ENCODE measurements at places on chromosomes 4 and X.

DNA sequence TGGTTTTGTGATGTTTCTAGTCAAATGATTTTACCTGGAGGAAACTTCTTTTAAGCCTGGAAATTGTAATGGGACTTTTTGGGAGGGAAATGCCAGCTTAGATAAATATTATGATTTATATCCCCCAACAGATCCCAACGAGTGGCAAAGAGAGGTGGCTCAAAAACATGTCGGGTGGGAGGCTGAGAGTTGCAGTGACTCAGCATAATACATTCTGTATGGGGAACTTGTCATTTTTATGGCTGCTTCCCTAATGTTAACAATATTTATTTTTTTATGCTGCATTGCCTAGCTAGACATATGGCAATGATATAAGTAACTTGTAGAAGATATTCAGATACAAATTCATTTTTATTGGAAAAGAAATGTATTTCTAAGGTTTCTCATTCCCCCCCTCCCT lies 219.0 kb downstream of the ARHGAP10 start:
- DNase-seq: no peak

GRCh38 chr4:107468812-107469211 lies 251.2 kb downstream of the PAPSS1 start:
- no peak for DNase-seq

DNA sequence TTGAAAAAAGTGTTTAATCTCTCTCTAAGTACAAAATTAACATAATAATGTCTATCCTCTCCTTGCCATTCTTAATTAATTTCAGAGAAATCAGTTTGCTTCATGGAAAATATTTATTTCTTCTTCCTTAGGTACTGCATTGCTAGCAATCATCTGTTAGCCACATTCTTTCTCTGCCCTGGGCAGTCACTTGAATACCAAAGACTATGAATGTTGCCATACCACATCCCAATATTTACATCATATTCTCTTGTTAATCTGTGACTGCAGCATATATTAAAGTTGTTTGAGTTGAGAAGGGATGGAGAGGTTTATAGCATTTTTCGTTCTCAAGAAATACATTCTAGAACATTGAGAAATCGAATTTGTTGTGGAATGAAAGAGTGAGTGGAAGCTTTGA lies 672.8 kb downstream of the PCDH7 start:
- no peak for DNase-seq

- no peak for DNase-seq
Measured at GRCh38 chr4:160235285-160235684, 1132.4 kb downstream of the RAPGEF2 start.

DNA sequence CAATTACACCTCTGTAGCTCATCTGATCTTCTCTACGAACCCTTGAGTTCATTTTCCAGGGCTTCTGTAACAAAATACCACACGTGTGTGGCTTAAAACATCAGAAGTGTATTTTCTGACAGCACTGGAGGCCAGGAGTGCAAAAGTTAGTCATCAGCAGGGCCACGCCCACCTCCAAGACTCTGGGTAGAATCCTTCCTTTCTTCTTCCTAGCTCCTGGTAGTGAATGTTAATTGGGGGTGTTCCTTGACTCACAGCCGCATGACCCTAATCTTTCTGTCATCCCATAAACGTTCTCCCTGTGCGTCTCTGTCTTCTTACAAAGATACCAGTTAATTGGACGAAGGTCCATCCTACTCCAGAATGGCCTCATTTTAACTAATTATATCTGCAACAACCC lies 115.0 kb downstream of the TRIML1 start:
- no peak for DNase-seq

DNA sequence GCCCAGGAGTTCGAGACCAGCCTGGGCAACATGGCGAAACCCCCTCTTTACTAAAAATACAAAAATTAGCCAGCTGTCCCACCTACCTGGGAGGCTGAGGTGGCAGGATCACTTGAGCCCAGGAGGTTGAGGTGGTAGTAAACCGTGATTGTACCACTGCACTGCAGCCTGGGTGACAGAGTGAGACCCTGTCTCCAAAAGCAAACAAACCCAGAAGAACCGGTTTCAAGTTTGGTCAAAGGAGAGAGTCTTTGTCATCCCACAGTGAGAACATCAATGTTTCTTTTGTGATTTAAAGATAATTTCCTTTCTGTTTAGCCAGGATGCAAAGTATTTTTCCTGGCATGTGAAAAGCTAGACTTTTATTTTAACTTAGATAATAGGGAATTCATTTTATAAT lies 26.7 kb downstream of the PDK3 start:
- no peak for DNase-seq

GRCh38 chrX:63743596-63743995 lies 41.4 kb downstream of the ARHGEF9 start:
- DNase-seq: no peak

DNA sequence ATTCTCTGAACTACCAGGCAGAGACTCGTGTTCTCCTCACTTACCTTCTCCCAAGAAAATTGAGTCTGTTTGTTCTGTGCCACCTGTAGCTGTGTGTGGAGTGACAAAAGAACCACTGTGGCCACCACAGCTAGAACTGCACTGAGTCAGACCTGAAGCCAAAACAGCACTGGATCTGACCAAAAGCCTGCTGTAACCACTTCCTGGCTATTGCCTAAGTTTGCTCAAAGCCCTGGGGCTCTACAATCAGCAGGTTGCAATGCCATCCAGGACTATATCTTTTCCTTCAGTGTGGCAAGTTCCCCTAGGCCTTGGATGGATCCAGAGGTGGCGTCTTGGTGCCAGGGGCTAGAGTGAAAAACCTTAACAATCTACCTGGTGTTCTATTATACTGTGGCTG lies 449.1 kb downstream of the FAM133A start:
- no peak for DNase-seq

- no peak for DNase-seq
Measured at GRCh38 chr4:576991-577498, 950 bp upstream of the TMEM271 start.

DNA sequence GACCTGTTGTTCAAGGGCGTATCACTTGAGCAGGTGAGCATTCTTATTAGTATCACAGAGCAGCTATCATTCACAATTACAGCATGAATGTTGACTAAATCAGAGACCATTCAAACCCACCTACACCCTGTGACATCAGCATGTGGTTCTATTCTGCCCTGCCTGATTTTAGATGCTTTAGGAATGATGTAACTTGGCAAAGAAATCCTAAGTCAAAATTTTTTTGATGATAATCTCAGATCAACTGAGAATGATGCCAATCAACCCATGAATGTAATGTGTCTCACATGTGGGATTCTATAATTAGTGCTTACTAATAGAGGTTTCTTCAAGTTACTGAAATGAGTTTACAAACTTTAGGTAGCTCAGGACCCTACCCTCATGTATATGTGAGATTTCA lies 13.4 kb upstream of the CHIC2 start:
- DNase-seq: no peak

DNA sequence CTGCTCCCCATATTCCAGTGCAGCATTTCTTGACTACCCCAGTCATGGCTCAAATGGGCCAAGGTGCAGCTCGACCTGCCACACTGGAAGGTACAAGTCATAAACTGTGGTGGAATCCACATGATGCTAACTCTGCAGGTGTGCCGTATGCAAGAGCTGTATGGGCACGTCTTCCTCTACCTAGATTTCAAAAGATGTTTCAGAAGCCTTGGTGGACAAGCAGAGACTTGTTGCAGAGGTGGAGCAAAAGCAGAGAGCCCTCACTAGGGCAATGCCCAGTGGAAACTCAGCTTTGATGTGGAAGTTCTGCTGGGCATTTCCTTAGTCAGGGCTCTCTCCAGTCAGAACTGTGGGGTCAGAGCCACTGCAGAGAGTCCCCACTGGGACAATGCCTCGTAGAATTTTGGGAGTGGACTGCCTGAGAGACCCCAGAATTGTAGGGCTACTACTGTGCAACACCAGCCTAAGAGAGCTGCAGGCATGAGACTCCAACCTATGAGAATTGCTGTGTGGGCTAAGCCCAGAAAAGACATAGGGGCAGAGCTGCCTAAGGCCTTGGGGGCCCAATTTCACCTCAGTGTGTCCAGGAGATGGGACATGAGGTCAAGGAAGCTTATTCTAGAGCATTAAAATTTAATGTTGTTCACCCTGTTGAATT lies 65.7 kb downstream of the BEX3 start:
- DNase-seq: no peak

DNA sequence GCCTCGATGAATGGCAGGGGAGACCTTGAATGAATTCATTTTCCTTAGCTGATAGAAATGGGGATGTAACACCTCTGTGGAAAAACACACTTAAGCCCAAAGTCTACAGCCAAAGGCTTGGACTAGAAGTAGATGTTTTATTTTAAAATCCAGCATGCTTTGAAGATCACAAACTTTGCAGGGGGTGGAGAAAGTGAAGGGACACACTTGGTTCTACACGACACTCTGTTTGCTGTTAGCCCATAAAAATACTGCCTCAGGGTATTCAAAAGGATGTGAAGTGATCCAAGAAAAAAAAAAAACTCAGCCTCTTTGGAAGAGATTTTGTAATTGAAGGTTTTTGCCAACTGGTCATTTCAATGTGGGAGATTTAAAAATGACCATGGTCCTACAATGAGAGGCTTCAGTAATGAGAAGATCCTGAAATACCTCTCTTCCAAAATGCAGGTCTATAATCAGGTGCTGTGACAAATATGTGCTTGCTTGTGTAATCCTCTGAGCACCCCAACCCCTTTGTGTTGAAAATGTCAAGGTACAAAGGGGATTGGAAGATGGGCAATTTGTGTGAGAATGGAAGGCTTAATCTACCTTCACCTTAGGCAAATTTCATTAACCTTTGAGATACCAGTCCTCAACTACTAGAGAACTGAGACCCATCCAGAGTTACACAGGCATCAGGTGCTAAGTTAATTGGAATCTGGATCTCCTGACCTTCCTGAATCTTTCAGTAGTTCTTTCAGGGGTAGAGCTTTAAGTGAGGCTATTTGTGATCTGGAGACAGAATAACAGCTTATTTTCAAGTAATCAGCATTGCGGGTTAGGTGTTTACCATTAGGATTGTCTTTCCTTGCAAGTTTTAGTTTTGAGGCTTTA lies 82.5 kb downstream of the HS6ST2 start:
- no peak for DNase-seq

GRCh38 chrX:55074851-55075467 lies at the start of gene PAGE2B:
Gene PAGE2B (plus strand): TSS chrX:55075030. CDS start chrX:55076042, 1,012 bp downstream.
- DNase-seq: no peak

DNA sequence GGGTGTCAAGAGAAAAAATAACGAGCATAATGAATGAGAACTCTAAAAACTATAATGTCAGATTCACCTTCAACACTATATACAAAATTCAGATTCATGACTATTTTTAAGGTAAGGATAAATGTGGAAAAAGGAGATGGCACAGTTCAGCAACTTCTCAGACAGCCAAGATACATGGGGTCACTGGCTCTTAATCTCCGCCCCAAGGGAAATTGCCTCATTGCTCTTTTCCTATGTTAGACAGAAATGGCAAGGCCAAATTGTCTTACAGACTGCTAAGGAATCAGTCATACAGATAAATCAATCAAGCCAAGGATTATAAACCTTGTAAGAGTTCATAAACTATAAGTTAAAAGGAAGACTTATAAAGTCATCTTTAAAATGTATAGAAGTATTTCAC lies 183.4 kb downstream of the OPHN1 start:
- no peak for DNase-seq

GRCh38 chrX:145394344-145394743 lies 147.0 kb downstream of the SPANXN1 start:
- no peak for DNase-seq

DNA sequence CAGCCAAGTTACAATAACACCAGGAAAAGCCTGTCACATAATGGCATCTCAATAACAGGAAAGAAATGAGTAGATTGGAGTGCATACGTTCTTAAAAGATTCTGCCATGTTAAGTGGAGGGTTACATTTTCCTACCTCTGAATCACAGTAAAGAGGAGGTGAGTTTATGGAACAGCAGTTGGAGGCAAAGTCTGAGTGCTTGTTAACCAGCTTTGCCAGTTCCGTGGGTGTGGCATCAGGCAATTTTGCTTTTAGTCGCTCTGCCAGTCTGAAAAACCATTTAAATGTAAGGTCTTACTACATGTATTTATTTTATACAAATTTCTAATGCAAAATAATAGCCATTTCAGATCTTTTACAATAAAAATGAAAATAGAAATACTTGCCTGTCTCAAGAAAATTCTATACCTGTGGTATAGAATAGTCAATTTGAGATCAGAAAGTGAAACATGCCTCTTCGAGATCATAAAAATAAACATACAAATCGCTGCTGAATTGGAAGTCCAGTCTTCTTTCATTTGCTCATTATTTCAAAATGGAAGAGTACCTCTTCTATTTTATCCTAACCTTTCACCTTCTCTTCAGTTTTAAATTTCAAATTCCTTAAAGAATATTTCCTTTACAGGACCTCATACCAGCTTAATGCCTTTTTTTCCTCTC lies 31.4 kb downstream of the GC start:
- no peak for DNase-seq

DNA sequence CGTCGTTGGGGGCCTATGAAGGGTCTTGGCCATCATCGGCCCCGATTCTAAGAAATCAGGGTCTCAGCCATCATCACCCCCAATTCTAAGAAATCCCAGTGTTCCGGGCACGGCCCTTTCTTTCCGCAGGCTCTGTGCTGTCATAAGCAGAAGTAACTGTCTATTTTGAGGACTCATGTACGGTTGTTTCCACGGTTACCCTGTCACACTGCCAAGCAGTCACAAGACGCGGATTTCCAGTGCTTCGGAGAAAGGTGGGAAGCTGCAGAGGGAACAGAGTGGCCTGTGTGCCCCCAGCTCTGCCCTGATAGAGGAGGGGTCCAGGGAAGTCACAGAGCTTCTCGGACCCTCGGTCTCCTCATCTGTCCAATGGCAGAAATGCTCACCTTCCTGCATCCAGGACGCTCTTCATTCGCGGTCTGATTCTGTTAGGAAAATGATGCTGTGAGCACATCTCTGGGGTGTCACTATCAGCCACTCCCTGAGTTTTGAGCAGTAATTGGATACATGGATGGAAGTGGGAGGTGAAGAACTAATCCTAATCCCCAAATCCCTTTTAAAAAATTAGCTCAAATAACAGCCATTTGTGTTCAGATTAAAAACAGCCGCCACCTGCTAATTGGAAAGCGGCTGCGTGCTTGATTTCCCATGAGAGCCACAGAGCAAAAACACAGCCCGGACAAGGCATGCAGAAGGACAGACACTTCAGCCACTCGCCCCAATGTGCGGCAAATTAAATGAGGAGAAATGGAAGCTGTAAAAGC lies 73.1 kb downstream of the WFS1 start:
- no peak for DNase-seq

DNA sequence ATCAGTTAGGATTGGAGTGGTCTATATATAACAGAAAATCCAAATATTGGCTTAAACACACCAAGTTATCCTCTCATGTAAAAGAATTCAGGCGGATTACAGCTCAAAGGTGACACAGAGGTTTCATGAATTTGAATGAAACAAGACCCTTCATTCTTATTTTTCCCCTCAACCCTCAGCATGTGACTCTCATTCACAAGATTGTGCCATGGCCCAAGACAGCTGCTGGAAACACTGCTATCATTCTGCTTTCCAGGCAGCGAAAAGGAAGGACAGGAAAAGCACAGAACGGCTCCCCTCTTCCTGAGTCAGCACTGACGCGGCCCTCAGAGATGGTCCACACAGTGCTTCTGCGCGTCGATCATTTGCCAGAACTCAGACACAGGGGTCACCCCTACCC lies 891.0 kb upstream of the FRG1 start:
- DNase-seq: no peak
